Stimulated activated CD8-positive, alpha-beta memory T cell treated with anti-CD3 and anti-CD28 coated beads, Interleukin-7, amount 100 ng/mL, for 1 hour (primary cell): ENCODE measurements at places on chromosomes 2 and 18.

DNA sequence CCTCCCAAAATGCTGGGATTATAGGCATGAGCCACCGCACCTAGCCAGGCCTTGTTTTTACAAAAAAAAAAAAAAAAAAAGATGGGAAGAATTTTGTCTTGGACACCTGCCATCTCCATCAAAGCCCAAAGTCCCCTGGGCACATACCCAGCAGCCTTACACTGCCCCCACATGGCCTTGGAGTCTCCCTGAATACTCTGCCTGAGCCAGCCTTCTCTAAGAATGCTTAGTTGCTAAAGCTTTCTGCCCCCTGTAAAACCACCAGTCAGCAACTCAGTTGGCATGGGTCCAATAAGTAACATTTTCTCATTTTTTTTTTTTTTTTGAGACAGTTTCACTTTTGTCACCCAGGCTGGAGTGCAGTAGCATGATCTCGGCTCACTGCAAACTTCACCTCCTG is 40.6 kb downstream of the SPC25 start:
- no peak for DNase-seq

- DNase-seq = no peak
Observed at GRCh38 chr2:191351298-191351697, 106.1 kb downstream of the MYO1B start.

DNA sequence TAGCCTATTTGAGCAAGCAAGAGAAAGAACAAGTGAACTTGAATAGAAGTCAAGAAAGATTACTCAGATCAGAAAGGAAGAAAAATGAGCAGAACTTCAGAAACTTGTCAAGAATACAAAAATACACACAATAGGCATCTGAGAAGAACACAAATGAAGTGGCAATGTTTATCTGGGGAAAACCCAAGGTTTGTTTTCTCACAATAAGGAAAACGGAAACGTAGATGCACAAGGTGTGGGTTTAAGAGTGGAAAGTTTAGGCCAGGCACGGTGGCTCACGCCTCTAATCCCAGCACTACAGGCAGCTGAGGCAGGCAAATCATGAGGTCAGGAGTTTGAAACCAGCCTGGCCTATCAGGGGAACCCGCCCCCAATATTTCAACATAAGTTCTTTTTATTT is 159.5 kb upstream of the GYPC start:
- DNase-seq = no peak

DNA sequence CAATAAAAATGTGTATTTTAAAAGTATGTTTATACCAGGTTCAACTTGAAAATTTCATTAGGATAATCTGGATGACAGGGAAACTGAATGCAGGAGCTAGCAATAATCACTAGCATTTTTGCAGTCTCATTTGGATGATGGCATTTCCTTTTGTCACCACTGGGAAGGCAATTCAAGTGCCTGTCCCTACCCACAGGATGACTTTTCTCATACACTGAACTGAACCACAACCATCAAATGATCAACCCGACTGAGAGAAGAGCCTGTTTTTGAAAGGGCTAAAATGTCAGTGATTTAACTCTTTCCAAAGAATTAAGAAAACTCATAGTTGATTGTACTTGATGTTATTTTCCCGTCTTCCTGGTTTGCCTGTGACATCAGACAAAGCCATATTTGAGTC is 115.0 kb downstream of the FAM124B start:
- DNase-seq = no peak

DNA sequence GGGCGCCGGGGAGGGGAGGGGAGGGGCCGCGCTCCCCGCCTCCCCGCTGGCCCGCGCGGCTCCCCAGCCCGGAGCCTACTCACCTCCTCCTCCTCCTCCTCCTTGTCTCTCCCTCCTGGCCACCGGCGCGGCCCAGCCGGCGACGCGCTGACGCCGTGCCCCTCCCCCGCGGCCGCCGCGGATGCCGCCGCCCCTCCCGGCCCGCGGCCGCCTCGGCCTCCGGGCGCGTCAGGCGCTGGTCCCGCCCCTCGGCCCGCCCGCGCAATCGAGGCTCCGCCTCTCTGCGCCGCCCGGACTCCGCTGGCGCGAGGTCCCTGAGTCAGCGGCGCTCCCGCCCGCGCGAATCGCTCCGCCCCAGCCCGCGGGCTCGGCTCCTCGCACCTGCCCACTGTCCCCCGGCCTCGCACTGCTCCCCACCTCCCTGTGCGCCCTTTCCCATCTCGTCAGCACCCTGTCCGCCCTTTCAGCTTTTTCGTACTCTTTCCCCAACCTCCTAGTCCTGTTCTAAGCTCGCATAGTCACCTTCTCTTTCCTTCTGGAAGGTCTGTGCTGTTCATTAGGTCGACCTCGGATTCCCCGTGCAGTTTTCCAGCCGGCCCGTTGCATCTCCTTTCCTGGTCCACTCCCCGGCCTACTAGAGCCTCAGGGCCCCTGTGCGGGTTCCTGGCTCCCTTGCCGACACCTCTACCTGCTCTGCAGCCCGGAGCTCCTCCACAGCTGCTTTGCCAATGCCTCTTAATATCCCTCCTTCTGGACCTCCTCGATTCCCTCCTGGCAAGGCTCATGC is 187.4 kb downstream of the ZEB2 start:
- DNase-seq = peak; percentile 78

- no peak for DNase-seq
Observed at GRCh38 chr2:54771166-54771885, 47.9 kb downstream of the EML6 start.

DNA sequence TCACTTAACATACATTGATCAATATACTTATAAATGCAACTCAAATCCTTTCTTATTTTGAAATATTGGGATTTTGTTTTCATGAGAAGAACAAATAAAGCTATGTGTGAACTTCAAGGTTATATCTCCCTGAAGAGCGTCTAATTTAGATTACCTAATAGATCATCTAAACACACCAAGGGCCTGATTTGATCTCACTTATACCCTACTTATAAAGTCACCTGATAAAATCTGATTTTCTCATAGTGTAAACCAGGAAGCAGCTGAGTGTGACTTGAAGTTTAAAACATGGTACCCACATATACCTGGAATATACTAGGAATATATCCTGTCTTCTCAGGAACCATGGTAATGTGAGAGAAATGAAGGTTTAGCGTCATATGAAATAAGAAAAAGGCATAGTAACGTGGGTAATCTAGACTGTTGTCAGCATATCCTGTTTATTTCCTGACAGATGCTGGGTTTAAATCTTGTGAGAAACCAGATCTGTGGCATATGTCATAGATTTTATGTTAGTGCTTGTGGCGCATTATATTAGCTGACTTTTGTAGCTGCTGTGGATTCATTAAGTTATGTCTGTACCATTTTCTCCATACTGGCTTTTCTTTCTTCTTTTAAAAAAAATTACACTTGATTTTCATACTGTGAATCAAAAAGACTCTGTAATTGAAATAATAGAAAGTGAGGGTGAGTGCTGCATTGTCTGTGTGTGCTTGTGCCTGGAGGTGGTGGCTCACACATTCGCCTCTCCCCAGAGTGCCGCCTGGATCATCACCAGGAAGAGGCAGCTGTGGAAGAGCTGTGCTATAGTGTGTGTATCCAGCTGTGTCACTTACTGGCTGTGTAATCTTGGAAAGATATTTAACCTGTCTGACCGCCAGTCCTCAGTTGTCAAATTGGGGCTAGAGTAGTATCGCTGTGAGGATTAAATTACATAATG is 164.0 kb downstream of the MYO3B start:
- no peak for DNase-seq

- DNase-seq = no peak
Observed at GRCh38 chr18:13279181-13280069, 60.9 kb downstream of the LDLRAD4 start.

DNA sequence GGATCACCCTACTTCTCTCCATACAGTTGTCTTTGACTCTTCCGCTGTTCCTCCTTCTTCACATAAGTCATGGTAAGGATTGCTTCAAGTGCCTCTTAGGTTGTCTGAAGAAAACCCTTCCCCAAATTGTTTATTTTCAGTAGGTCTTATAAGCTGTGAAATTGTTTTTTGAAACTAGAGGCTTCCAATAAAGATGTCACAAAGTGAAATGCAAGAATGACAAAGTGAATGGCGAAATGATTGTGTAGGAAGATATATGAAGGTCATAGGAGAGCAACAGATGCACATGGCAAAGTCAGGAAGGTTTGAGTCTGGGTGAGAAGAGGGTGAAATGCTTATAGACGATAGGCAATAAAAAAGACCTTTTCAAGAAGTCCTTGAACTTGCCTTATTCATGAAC is 548.8 kb downstream of the PARD3B start:
- no peak for DNase-seq

DNA sequence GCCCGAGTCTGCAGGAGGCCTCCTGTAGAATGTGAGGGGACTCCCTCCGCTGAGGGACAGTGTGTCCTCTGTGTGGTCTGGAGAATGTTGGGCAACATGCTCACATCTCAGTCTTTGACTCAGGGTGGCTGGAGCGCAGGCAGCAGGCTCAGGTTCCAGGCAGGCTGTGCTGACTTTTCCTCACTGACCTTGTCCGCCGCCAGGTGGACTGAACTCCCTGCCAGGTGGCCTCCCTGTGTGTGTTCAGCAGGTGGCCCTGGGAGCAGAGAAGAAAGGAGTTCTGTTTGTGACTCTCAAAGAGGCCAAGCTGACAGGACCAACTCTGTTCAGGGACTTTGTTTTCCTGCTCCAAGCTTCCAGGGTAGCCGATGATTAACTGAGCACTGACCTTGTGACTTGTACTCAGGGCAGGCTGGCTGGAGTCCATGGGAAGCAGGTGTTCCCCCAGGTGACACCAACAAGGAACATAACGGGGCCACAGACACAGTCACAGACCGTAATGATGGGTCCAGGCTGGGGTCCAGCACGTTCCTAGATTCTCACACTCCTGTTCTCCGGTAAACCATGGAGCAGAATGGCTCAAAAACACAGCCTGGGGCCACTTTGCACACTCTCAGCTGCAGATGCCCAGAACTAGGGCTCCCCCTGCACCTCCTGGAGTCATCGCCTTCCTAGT is 439.8 kb downstream of the RNF144A start:
- no peak for DNase-seq

DNA sequence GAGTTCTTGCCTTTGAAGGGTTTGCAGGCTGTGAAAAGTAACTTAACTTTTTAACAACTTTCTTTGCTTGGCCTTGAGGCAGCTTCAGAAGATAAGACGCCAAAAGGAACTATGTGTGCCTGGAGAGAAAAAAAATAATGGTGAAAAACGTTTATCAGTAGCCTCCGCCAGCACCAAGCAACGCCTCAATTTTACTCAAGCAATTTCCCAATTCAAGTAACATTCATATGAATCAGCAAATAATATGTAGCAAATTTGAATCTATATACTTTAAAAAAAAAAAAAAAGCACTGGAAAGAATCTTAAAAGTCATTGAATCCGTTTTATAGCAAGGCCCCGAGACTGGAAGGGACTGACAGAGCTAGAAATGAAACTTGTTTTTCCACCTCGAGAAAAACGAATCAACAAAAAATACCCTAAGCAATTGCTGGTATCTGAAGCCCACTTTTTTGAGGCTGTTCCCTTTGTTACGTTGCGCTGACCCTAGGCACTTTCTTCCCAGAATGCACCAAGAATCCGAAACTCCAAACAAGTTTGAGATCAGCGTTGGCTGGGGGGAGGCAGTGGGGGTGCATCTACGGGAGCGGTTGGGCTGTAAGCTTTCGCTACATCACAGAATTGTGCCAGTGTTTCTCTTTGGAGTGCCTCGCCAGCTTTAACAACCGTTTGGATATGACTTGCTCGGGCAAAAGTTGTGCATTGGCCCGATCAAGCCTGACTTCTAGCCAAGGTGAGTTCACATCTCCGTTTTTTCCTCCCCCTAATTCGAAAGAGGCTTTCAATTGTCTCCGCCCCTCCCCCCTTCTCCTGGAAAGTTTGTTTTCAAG is 2.7 kb upstream of the TGIF1 start:
- DNase-seq = no peak

GRCh38 chr18:2857491-2858131 is 10.8 kb downstream of the EMILIN2 start:
- DNase-seq = no peak

- DNase-seq = no peak
Observed at GRCh38 chr2:104673225-104673624, 180.7 kb upstream of the POU3F3 start.

GRCh38 chr2:54559006-54559445 is 102.9 kb downstream of the SPTBN1 start:
- DNase-seq = no peak
